ENCODE measurements at places on chromosomes 13 and 19.

- no peak for DNase-seq
Observed at GRCh38 chr19:18637673-18638630, 1.1 kb downstream of the KLHL26 start.

DNA sequence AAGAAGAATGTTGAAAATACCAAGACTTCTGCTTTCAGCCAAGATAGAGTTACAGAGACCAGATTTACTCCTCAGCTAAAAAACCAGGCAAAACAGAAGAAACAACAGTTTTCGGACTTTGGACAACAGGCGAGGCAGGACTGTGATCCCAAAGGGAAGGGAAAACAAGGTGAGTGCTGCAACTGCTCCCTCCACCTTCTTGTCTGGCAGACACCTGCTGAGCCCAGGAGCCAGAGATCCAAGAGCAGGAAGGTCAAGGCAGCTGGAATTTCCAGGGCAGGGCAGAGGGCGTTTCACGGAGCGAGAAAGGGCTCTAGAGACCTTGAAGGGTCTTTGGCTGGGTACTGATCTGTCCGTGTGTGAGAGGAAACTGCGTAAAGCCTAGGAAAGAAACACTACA lies 32.9 kb upstream of the SLC7A9 start:
- no peak for DNase-seq

DNA sequence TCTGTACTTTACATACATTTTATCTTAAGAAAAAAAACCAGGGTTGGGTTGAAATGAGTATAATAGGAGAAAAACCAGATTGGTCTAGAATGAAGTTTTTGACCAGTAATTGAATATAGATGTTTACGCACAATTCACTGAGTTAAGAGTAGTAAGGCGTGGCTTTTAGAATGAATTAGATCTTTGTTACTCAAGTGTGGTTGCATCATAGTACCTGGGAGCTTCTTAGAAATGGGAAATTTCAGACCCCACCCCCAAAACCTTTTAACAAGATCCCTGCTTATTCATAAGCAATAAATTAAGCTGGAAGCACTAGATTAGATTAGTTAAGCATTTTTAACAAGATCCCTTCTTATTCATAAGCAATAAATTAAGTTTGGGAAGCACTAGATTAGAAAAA lies 28.7 kb upstream of the LMO7 start:
- no peak for DNase-seq

DNA sequence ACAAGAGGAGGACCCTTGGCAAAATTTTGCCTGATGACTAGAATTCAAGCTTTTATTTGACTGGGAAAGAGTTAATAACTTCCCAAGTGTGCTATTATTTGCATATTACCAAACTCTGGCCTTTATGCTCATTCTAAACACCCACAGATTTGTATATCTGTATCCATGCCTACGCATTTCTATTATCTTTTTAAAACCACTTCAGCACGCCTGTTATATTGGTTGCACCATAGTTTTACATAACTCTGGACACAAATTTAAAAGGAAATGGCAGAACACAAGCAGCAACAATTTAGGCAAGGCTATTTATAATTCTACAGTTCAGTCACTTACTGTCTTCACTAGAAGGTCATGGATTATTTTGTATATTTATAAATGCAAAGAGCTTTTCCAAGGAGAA lies 3.7 kb upstream of the RASL11A start:
- DNase-seq, result no peak

DNA sequence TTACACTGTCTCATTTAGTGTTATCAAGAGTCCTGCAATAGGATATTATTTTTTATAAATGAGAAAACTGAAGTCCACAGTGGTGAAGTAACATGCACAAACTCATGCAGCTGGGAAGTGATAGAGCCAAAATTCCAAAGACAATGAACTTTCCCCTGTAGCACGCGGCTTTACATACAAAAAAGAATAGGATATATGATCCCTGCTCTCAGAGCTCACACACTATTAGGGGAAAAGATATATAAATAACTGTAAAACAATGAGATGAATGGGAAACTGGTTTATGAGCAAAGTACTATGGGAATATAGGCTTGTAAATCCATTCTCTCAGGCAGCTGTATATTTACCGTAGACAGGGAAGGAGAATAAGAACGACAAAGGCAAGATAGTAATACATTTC lies 39.7 kb downstream of the THSD1 start:
- no peak for DNase-seq

DNA sequence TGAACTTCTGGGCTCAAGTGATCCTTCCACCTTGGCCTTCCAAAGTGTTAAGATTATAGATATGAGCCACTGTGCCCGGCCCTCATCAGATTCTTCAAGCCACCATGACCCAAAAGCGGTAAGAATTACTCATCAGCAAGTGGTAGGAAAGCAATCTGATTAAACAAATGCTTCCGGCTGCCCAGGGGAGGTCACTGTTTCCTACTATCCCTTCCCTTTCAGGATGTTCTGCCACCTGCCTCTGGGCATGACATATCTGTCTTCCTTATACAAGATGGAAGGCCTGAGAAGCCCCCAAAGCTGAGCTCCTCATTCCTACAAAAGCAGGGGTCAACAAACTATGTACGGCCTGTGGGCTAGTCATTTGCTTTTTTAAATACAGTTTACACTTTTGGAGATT lies 7.0 kb downstream of the ABHD8 start:
- DNase-seq, result no peak

DNA sequence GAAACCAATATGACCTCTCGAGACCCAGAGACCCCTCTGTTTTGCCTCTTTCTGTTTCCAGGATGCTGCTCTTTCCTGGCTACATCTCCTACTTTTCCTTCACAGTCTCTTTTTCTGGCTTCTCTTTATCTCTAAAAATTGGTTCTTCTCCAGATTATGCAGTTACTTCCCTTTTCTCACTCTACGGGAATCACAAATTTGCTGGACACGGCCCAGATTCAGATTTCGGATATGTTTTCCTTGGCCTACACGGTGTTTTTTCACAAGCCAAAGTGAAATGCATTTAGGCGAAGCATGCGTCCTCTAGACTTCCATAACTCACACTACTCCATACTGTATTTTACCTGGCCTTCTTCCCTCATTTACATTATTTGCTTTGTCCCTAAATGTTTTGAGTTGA lies 214.7 kb upstream of the MIR17HG start:
- DNase-seq, result no peak

DNA sequence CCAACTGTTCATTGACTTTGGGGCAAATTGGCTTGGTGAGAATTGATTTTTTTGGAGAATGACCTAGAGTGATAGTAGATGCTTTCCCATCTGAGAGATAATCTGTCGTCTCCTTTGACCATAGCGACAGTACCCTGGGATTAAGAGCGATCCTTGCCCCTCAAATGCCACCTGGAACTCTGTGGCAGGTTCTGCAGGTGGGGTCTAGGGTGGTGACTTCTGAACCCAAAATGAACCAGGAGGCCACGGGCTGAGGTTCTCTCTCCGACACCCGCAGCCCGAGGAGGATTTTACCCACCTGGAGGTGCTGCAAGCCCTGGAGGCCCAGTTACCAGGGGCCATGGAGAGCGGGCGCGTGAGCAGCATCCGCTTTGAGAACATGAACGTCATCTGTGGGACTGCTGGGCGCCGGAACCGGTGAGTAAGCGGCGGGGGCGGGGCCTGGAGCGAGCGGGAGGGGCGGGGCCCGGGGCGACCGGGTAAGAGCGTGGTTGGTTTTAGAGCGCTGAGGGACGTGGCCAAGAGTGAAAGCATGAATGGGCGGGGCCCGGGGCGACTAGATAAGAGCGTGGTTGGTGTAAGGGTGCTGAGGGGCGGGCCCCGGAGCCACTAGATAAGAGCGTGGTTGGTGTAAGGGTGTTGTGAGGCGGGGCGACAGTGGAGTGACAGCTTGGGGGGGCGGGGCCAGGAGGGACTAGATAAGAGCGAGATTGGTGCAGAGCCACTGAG lies 8.6 kb downstream of the C19orf81 start:
- peak; percentile 100 for DNase-seq

DNA sequence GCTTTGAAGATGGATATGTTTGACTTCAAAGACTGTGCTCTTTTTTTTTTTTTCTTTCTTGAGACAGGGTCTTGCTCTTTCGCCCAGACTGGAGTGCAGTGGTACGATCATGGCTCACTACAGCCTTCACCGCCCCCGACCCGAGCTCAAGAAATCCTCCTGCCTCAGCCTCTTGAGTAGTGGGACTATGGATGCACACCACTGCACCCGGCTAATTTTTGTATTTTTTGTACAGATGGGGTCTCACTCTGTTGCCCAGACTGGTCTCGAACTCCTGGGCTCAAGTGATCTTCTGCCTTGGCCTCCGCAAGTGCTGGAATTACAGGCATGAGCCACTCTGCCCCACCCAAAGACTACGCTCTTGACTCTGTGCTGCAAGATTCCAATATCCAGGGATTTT lies 50.4 kb downstream of the SPTBN4 start:
- DNase-seq, result no peak

DNA sequence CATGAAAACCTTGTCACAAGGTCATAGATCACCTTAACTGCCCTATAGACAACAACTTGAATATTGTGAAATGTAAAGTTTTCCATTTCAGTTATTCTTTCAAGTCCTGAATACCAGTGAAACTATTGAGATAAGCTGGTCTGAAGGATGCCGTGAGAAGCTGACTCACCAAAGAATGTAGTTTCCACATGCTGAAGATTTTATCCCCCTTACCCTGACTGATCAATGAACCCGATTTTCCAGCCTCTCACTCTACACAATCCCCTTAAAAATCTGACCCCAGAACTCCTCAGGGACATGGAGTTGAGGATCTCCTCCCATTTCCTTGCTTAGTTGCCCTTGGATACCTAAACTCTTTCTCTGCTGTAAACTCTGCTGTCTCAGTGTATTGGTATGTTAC lies 67.5 kb downstream of the POSTN start:
- DNase-seq, result no peak

- DNase-seq, result no peak
Observed at GRCh38 chr19:751501-752341, 809 bp downstream of the MISP start.

- no peak for DNase-seq
Observed at GRCh38 chr19:4559569-4559968, at the start of gene SEMA6B. TSS of gene SEMA6B (minus strand) at chr19:4559684. CDS start at chr19:4558457, 1,227 bp downstream.

- no peak for DNase-seq
Observed at GRCh38 chr13:30360586-30360985, 53.2 kb upstream of the KATNAL1 start.

GRCh38 chr13:35850569-35850968 lies 280.6 kb downstream of the DCLK1 start:
- DNase-seq, result no peak

GRCh38 chr19:41136636-41137455 lies 22.6 kb downstream of the CYP2F1 start:
- DNase-seq, result no peak

DNA sequence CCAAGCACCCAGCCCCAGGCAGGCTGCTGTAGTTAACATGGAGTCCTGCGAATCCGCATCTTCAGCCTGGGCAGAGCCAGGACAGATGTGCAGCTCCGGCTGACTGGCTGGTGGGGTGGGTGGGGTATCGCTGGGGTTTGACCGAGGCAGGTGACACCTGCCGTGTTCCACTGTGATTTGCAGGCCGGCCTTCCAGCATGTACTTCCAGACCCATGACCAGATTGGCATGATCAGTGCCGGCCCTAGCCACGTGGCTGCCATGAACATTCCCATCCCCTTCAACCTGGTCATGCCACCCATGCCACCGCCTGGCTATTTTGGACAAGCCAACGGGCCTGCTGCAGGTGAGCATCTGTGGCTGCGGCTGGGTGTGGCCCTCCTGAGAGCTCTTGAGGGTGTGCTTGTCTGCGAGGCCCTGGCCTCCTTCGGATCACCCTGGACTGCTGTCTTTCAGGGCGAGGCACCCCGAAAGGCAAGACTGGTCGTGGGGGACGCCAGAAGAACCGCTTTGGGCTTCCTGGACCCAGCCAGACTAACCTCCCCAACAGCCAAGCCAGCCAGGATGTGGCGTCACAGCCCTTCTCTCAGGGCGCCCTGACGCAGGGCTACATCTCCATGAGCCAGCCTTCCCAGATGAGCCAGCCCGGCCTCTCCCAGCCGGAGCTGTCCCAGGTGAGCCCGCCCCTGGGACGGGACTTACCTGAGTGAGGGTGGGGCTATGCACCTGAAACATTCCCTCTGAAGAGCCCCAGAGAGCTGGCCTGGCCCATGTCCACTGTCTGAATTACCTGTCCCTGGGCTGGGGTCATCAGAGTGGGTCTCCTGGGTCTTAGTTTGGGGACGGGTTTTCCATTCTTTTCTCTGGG lies 30.6 kb downstream of the CERS1 start:
- no peak for DNase-seq

DNA sequence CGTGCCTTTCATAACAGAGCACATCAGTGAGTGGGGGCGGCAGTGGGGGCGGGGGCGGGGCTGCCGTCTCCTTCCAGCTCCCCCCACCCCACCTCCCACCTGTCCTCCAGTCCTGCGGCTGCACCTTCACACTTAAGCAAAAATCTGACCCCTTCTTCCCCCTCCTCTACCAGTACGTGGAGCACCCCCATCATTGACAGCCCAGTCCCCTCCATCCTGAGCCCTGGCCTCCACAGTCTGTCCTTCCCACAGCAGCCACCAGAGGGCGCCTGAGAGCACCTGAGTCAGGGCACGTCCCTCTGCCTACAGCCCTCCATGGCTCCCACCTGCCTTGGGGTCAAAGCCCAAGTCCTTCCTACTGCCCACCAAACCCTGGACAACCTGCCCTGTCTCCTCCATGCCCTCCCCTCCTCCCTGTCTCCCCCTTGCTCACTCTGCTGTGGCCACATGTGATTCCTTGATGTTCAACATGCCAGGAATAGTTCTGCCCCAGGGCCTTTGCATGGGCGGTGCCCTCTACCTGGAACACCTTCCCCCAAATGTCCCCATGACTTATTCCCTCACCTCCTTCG lies 4.0 kb downstream of the EBI3 start:
- DNase-seq, result peak; percentile 71

DNA sequence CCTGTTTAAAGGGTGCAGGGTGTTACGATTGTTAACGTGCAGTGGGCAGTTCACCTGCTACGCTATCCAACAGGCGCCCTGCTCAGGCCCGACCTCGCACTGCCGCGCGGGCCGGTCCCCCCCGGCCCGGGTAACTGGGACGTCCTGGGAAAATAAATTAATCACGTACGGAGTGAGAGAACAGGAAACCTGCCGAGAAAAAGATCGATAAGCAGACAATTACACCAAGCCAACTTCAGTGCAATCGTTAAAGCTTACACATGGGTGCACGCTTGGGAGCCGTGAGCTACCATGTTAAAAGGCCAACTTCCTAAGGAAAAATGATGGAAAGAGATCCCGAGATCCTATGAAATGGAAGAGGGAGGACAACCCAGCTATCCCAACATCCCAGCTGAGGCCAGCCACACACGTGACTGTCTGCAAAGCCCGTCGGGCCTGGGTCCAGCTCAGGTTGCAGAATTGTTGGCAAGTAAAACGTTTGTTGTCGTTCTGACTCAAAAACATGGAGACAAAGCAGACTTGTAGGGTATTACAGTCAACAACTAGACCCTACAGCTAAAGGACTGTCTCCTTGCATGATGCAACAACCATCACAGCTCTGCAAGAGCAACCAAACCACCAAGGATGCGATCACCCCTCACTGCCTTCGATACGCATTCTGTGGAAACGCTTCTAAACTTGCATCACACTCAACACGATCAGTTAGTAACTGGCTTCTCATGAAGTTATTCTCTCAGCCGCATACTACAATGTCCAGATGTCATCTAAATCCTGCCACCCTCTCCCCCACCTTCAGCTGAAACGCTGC lies 741 bp upstream of the TUBGCP3 start:
- DNase-seq, result no peak

- no peak for DNase-seq
Observed at GRCh38 chr19:52211203-52211602, 21.4 kb downstream of the PPP2R1A start.

- no peak for DNase-seq
Observed at GRCh38 chr19:19061506-19061905, 2.3 kb upstream of the SLC25A42 start.

Data from BE2C (cell line).